ENCODE measurements at places on chromosomes 12 and 14.

DNA sequence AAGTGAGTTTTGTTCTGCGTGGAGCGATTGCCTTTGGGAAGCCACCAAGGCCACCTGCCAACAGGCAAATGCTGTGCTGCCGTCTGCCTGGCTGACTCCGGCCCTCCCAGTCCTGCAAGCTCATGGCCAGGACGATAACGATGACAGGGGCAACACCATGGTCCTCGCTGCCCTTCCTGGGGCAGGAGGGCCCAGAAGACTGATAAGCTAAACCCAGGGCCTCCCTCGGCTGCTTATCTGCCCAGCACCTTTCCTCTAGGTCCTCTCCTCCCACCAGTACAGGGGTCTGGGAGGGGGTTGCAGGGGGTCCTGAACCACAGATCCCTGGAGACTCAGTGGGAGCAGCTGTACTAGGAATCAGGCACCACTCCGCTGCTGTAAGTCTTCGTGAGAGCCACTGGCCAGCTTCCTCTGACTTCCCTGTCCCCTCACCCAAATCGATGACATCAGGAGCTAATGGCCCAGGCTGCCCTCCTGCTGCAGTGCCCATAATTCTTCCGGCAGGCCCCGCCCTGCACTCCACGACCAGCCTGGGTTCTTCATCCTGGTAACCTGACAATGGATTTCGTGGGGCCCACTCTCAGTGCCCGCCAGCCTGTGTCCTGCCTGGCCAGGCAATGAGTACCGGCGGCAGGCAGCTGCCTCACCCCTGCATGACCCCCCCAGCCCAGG, 5.1 kb downstream of the ANKRD9 start:
- DNase-seq = no peak

DNA sequence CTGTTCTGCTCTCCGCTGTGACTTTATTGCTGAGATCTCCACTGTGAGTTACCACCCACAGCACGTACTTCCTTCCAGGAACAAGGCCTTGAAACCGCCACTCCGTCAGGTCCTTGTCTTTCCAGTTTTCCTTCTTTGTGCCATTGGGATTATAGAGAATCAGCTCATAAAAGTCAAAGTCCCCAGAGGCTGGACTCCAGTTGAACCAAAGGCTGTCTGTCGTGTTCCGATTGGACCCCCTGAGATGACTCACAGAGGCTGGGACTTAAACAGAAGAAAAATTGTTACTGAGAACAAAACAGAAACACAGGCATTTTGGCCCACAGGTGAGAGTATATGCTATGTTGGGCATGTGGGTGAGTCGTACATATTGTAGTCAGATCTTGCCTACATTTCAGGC, 76.6 kb downstream of the PTPRB start:
- no peak for DNase-seq

DNA sequence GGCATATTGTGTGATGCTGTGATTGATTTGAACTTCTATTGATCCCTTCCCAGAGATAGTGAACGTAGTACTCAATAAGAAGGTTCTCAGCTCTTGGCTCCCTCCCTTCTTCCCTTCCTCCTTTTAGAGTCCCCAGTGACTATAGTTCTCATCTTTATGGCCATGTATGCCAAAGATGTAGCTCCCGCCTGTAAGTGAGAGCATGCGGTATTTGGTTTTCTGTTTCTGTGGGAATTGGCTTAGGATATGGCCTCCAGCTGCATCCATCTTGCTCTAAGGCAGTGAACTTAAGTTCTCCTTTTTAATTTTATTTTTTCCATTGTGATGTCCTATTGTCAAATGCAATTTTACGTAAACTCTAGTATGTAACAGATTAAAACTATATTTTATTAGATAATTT, 109.5 kb downstream of the AEBP2 start:
- DNase-seq = no peak

DNA sequence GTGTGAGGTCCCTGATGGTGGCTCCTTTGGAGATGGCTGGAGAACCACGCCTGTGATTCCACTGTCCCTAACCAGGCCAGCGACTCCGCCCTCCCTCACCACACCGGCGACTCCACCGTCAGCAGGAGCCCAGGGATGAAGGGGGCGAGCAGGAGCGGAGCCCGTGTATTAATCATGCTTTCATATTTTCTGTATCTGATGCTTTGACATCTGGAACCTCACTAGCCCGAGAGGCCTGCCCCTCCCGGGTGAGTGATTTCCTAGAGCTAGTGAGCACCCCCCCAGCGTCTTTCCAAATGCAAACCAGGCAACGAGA, 69.9 kb downstream of the NOC4L start:
- no peak for DNase-seq

GRCh38 chr12:120006258-120006975, 17.4 kb downstream of the BICDL1 start:
- DNase-seq = no peak

DNA sequence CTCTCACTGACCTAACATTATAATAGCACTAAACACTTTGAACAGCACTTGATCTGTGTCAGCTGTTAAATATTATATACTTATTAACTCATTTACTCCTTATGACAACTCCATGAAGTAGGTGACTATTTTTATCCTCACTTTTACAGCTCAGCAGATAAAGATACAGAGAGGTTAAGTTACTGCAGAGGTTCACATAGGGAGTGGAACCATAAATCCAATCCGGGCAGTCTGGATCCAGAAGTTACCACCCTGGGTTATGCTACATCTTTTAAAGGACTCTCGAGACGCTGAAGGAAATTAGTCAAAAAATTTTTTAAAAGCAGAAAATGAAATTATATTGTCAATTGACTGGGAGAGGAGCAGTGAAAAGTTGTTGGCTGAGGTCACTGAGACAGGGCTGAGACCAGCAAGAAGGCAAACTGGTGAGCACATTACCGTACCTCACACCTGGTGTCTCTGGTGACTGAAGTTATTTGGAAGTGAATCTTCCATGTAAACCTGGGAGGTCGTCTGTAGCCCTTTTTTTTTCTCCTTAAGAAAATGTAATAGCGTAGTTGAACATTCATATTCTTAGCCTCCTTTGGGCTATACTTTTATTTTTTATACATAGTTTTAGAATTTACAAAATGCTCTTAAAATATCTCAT, 1.2 kb upstream of the RIMKLB start:
- DNase-seq = no peak

DNA sequence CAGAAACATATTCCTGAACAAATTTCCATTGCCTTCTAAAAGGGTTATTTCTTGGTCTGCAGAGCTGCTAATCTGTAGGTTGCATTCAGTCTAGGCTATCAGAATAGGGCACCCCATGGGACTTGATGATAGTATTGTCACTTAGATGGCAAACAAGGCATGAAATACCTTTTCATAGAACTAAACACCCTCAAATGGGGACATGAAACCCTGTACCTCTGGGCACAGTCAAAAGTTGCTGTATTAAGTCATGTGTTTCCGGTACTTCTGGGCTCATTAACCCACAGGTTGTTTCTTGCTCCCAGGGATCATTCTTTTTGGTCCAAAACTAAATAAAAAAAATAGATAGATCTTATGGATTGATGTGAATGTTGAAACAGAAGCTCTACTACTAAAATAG, 930.4 kb downstream of the NRXN3 start:
- DNase-seq = no peak

DNA sequence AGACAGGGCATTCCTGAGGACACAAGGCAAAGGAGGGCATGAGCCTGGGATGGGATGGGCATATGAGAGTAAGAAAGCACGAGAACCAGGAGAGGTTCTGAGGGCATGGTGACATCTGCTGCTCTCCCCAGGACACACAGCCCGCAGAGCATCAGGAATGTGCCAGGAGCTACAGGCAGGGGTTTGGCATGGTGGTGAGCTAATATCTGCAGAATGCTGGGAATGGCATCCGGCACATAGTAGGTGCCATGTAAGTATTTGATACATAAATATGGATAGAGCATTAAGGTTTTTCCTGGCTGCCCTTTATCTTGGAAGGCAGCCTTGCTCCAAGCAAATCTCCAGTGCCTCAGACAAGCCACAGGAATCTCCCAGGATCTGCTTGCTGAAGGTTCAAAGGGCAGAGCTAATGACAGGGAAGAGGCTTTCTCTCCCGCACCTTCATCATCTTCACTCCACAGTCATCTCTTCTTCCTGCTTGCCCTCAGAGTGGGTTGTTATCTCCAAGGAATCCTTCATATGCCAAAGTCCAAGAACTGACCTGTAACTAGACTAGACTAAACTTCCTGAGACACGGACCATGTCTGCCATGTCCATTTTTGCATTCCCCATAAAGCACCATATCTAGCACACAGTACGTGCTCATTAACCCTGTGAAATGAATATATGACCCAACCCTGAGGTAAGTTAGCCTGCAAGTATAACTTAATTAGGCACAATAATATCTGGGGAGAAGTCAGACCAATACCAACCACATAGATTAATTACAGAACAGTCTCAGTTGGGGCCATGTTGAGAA, 62.0 kb upstream of the SCN8A start:
- no peak for DNase-seq

- peak; percentile 5 for DNase-seq
Measured at GRCh38 chr12:70258605-70259403, 15.6 kb downstream of the CNOT2 start.
